ENCODE measurements at places on chromosomes 3 and 15. TPM values are rescaled to one million over a fixed set of nuclear protein-coding genes. Genes with fewer than 3 reads are reported as not detected.

GRCh38 chr3:143209715-143210059 lies 90.1 kb downstream of the CHST2 start:
- peaks cover 4% of the 10 kb centered on the region for H3K36me3 ChIP-seq
- no peaks in the 10 kb centered on the region for H3K27me3 ChIP-seq
- DNase-seq: no peak
- H3K27ac ChIP-seq: no peak overlapping the region

- no peak overlapping the region for H3K27ac ChIP-seq
- peaks cover 1% of the 10 kb centered on the region for H3K36me3 ChIP-seq
- DNase-seq: no peak
Measured at GRCh38 chr3:171356251-171356650, 104.0 kb downstream of the TNIK start.

- H3K27ac ChIP-seq: no peak overlapping the region
- no peak overlapping the region for H3K4me3 ChIP-seq
- no peaks in the 10 kb centered on the region for H3K36me3 ChIP-seq
- DNase-seq: no peak
- no peaks in the 10 kb centered on the region for H3K4me1 ChIP-seq
Measured at GRCh38 chr3:60440869-60441268, 810.4 kb downstream of the FHIT start.

DNA sequence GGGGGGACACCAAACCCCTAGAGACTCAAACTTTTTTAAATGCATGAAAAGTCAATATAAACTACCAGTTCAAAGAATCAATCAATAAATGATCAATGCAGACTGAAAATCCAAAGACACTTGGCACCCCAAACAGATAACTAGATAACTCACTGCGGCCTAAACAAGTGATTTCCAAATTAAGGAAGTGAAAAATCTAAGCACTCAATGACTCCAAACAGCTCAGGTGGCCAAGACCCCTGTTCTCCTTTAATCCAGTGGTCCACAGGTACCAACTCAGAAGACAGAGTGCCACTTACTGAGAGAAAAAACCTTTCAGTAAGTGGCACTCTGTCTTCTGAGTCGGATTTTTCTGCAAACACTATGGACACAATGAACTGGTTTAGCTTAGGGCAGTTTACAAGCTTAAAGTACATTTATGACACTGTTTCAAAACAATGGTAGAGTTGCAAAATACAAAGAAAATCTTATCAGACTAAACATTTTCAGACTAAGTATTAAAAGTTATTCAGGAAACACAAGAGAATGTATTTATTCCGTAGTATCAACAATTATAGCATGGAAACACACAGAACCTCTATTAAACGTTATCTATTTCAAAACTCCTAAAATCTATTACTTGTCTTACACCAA lies 4.7 kb downstream of the DLG1 start:
- H3K36me3 ChIP-seq: peaks cover 55% of the 10 kb centered on the region
- no peak overlapping the region for H3K27ac ChIP-seq
- peaks cover 39% of the 10 kb centered on the region for H3K4me1 ChIP-seq
- no peak for DNase-seq

GRCh38 chr15:96076350-96076749 lies 254.2 kb upstream of the NR2F2 start:
- no peaks in the 10 kb centered on the region for H3K36me3 ChIP-seq
- peaks cover 2% of the 10 kb centered on the region for H3K27me3 ChIP-seq
- H3K4me1 ChIP-seq: no peaks in the 10 kb centered on the region
- no peak overlapping the region for H3K27ac ChIP-seq
- DNase-seq: no peak
- no peak overlapping the region for H3K4me3 ChIP-seq

GRCh38 chr3:172029425-172030098 lies 9.8 kb upstream of the FNDC3B start:
- DNase-seq: no peak
- no peak overlapping the region for H3K27ac ChIP-seq
- H3K4me3 ChIP-seq: no peak overlapping the region
- H3K27me3 ChIP-seq: no peaks in the 10 kb centered on the region
- H3K36me3 ChIP-seq: no peaks in the 10 kb centered on the region

GRCh38 chr3:27591312-27592210 lies 107.4 kb upstream of the SLC4A7 start:
- H3K4me3 ChIP-seq: peak overlapping the region; percentile 10
- peak overlapping the region; percentile 85 for H3K27ac ChIP-seq
- peaks cover 48% of the 10 kb centered on the region for H3K4me1 ChIP-seq
- H3K36me3 ChIP-seq: peaks cover 16% of the 10 kb centered on the region

GRCh38 chr3:148896062-148896461 lies 31.0 kb downstream of the CPA3 start:
- no peaks in the 10 kb centered on the region for H3K4me1 ChIP-seq
- H3K27ac ChIP-seq: no peak overlapping the region
- H3K36me3 ChIP-seq: no peaks in the 10 kb centered on the region
- H3K4me3 ChIP-seq: no peak overlapping the region

The TGM5 gene
- total RNA-seq: 1.1 TPM

All from activated CD8-positive, alpha-beta memory T cell treated with anti-CD3 and anti-CD28 coated beads, Interleukin-2, amount 10 ng/mL, durations not matched to agents 7 days and 5 days (primary cell).